ENCODE measurements at places on chromosomes 3 and 15. TPM values are rescaled to one million over a fixed set of nuclear protein-coding genes. Genes with fewer than 3 reads are reported as not detected.

Gene SNTN
- total RNA-seq = not detected

Gene GNAT1
- total RNA-seq = not detected

Gene GRM7
- total RNA-seq = not detected

- DNase-seq = no peak
Observed at GRCh38 chr3:45881078-45882022, 5.0 kb upstream of the CCR9 start.

- no peak for DNase-seq
Observed at GRCh38 chr15:64197425-64197824, 34.6 kb upstream of the PPIB start.

- no peak for DNase-seq
Observed at GRCh38 chr3:114861666-114862065, 285.4 kb downstream of the ZBTB20 start.

DNA sequence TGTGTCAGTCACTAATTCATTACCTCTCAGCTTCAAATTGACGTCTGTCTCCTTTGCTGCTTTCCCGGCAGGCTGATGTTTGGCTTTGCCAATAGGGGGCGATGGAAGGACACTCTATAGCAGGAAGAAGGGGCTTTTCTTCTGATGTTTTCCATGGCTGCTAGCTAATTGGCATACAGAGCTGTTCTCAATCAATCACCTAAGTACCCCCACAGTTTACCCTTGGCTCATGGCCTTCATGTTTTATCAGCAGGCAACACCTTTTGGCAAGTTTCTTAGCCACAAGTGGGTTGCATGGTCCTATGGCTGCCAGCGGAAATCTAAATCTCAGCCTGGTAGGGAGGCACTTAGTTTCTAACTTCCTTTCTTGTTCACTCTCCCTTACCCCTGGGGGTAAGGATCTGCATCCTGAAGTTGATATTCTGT, 45.0 kb downstream of the ESYT3 start:
- no peak for DNase-seq

DNA sequence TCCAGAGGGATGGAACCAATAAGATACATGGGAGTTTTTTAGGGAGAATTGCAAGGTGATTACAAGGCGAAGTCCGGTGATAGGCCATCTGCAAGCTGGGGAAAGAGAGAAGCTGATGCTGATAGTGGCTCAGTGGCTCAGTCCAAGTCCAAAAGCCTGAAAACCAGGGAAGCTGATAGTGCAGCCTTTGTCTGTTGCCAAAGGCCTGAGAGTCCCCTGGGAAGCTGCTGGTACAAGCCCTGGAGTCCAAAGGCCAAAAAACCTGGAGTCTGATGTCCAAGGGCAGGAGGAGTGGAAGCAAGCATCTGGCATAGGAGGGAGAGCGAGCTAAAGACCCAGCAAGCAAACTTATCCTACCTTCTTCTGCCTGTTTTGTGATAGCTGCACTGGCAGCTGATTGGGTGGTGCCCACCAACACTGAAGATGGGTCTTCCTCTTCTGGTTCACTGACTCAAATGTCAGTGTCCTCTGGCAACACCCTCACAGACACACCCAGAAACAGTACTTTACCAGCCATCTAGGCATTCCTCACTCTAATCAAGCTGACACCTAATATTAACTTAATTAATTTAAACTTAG, 16.7 kb downstream of the TFG start:
- DNase-seq = no peak

DNA sequence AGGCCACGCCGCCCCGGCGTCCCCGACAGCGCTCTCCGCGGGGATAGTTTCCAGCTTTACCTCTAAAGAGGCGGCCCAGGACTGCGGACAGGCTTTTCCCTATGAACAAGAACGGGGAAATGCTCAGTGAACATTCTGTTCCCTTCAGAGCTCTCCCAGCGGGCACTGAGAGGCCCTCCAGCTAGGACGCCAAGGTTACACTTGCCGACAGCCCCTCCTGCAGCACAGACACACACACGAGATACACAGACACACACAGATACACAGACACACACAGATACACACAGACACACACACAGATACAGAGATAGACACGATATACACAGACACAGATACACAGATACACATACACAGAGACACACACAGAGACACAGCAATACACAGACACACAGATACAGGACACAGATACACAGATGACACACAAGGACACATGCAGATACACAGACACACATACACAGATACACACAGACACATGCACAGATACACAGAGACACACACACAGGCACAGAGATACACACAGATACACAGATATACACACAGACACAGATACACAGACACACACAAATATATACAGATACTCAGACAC, 533 bp upstream of the OCA2 start:
- DNase-seq = no peak

- no peak for DNase-seq
Observed at GRCh38 chr3:7484636-7485035, 623.7 kb downstream of the GRM7 start.

DNA sequence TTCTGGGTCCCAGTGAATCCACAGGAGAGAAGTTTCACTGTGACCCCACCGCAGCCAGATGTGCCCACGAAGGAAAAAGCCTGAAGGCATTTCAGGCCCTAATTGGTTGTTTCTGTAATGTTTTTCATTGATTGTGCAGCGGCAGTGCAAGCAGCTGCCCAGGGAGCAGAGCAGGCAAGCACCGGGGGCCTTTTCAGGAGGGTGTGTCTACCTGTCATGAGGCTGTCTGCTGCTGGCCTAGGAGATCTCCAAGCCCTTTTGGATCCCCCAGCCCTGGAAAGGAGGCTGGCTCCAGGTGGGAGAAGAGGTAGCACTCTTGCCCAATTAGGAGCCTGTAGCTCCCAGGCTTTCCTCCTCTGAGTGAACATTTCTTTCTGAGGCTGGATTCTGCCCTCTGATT, 108.8 kb downstream of the EPHB1 start:
- no peak for DNase-seq

DNA sequence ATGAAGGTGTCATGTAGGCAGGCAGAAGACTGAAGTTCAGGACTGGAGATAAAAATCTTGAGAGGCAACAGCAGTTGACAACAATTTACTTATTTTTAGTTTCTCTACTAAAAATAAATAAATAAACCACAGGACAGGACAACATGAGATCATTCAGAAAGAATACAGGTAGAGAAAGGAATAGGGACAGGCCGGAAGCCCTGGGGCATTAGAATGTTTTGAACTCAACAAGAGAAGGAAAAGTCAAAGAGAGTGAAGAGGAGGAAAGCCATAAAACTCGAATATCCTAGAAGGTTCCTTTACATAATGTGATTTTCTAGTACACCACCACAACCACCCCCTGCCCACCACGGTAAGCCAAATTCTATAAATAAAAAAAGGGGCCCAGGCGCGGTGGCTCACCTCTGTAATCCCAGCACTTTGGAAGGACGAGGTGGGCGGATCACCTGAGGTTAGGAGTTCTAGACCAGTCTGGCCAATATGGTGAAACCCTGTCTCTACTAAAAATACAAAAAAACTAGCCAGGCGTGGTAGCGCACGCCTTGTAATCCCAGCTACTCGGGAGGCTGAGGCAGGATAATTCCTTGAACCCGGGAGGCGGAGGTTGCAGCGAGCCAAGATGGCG, 4.7 kb downstream of the PIK3CB start:
- DNase-seq = no peak

GRCh38 chr3:177037241-177037640, 160.0 kb downstream of the TBL1XR1 start:
- DNase-seq = no peak

DNA sequence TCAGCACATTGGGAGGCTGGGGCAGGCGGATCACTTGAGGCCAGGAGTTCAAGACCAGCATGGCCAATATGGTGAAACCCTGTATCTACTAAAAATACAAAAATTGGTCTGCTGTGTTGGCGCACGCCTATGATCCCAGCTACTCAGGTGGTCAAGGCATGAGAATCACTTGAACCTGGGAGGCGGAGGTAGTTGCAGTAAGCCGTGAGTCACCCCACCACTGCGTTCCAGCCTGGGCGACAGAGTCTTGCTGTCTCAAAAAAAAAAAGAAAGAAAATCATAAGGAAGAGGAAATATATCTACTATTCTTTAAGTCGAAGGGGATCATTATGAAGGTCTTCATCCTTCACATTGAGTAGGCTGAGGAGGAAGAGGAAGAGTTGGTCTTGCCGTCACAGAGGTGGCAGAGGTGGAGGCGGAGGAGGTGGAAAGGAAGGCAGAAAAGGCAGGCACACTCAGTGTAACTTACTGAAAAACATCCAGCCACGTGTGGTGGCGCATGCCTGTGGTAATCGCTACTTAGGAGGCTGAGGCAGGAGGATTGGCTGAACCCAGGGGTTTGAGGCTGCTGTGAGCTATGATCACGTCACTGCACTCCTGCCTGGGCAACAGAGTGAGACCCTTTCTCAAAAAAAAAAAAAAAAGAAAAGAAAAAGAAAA, 14.2 kb downstream of the CSK start:
- DNase-seq = no peak

- DNase-seq = no peak
Observed at GRCh38 chr3:102532901-102533300, 98.1 kb downstream of the ZPLD1 start.

- no peak for DNase-seq
Observed at GRCh38 chr15:57425842-57426241, 49.5 kb downstream of the CGNL1 start.

DNA sequence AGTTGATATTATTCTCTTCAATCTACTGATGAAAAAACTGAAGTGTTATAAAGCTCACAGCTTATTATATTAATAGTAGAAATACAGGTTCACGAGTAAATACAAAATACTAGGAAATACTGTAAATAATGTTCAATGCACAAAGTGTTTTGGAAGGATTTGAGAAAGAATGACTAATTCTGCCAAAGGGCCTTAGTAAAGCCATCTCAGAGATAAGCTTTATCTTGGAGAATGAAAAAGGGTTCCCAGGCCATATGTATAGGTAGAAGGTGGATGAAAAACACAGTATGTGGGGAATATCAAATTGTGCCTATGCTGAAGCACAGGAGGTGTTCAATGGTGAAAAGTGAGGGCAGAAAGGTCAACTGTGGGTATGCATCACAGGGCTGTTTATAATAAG, 123.5 kb downstream of the CMSS1 start:
- no peak for DNase-seq
